Activated T-helper 9 cell treated with anti-CD3 and anti-CD28 coated beads, Interleukin-2, amount 50 U/mL, for 16 hours (primary cell): ENCODE measurements at places on chromosomes 4 and X.
A peak's percentile ranks its signal among the peaks of the same experiment; 100 is the strongest.

DNA sequence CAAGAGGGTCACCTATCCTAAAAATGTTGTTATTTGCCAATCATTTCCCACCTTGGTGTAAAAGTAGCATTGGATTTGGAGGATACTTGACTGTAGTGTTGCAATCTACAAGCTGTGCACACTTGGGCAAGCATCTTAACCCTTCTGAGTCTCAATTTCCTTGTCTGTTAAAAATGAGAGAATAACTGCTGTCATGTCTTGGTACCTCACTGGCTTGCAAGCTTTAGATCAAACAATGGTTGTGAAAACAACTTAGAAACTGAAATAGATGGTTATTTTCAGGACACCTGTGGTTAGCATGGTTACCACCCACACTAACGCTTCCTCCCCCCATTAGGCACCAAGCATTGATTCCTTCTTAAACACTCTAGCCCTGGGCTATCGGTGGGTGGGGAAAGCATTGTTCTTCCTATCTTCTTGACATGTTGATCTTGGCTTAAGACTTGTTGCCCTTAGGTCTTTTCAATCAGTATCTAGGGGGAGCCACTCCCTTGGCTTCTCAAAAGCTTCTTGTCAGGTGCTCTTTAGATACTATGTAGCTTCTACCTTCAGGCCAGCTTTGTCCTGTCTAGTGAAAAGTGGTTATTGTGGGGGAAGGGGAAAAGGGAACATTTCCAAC is 10.6 kb upstream of the AMOT start:
- DNase-seq: no peak

DNA sequence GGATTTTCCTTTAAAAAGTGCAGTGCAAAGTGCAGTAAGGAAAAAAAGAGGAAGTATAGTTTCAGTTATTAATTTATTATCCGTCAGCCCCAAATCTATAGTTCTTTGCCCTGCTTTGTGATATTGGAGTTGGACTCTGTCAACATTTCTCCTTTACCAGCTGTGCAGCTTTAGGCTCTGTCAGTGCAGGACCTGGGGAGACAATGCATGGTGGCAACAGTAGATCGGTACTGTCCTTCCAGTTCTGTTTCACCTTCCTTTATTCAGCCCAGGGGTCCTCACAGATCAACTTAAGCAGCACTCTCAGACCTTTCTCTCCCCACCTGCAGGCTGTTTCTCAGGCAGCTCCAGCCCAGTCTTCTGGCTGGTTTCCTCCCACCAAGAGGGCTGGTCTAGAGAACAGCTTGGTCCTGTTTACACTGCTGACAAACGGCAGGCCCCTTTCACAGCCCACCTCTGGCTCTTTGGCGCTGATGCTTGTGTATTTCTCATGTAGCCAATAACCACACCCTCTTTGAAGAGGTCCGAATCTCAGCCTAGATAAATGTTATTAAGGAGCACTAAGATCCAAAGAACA is 71.6 kb downstream of the MCUB start:
- DNase-seq: no peak

GRCh38 chr4:114615435-114615834 is 16.8 kb downstream of the UGT8 start:
- no peak for DNase-seq

DNA sequence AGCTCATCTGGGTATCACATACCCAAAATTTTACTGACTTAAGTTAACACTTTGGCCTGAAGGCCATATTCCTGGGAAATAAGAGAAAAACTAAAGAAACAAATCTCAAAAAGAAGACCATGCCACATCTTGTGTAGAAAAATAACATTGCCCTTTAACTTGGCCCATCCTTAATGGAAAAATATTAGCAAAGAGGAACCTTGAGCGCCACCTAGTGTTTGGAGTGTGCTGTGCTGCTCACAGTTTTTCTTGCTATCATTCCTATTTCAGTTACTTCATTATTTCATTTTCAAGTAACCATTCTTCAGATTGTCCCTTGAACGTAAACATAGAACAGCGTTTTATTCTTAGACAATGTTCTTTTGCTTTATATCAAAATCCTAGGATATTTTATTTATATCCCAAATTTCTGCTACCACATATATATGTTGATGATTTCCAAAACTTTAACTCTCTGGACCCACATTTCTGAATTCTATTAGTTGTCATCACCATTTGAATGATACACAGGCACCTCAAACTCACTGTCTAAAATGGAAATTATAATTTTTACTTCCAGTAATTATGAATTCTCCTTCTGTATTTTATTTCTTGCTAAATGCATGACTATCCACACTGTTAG is 999.0 kb upstream of the ADGRL3 start:
- DNase-seq: no peak

DNA sequence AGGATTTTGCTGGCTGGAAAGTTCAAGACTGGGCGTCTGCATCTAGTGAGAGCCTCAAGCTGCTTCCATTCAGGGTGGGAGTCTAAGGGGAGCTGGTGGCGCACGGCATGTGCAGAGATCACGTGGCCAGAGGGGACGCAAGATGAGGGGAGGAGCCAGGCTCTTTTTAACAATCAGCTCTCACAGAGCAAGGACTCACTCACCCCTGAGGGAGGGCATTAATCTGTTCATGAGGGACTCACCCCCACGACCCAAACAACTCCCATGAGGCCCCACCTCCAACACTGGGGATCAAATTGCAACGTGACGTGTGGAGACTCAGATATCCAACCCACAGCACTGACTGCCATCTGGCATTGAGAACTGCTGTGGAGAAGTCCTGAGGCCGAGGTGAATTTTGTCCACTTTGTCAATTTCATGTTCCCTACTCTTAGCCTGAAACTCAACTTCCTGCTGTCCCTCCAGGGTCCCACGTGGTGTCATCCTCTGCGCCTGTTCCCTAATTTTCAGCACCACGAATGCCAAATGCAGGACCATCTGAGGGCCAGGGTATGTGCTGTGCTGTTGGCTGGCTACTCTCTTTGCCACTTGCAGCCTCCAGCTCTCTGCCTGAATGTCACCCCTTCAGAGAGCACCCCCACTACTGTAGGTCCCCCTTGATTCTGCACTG is 5.6 kb downstream of the ZFP92 start:
- DNase-seq: no peak

- DNase-seq: no peak
Observed at GRCh38 chr4:139815778-139816601, 150.4 kb downstream of the MGST2 start.

DNA sequence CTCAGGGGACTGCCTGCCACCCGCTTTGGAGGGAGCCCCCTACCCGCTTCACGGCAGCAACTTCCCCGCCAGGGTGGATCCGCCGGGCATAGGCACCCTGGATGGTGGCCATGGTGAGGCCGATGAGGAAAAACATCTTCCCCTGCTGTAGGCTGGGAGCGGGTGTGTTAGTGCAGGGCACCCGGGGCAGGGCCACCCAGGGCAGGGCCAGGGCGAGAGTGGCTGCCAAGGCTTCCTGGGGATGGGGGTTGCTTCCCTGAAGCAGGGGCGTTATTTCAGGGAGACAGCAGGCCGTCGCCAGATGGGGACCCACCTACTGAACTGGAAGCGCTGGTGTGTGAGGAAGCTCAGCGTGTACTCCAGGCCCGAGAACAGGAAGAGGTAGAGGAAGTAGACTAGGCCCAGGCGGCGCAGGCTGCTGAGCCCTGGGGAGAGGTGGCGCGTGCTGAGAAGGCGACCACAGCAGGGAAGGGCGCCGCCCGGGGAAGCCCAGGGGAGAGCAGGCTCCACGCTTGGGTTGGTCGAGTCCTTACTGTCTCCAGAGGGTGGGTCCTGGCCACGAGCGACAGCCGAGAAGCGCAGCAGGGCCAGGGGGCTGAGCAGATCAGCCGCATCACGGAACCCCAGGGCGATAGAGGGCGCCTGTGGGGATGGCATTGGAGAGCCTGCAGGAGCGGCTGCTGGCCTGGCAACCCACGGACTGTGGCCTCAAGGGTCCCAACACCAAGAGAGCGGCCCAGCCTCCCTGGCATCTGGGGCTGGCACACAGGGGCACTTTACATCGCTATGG is 31.5 kb downstream of the NOP14 start:
- DNase-seq: peak; percentile 38

GRCh38 chr4:138063581-138063980 is 178.6 kb downstream of the SLC7A11 start:
- DNase-seq: no peak

DNA sequence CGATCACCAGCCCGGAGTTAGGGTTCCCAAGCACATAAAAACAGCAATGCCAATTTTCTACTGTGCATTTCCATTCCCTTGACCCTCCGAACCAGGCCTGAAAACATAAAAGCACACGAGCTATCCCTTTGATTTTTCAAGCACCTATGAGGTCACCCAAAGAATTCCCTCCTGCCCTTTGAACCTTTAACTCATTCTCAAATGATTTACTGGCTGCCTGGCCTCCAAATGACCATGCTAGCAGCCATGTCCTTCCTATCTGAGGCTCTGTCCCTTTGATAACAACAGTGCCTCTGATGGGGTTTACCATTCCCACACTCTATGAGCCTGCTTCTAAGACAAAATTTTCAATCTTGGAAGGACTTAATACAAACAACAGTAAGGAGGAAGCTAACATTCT is 15.2 kb downstream of the SHROOM4 start:
- DNase-seq: no peak
